ENCODE measurements at places on chromosomes 6 and 20.

GRCh38 chr6:17851720-17852161 lies 135.7 kb downstream of the KIF13A start:
- DNase-seq, result no peak

- DNase-seq, result no peak
These were observed 44.1 kb downstream of the DUSP22 start for GRCh38 chr6:336159-337114.

DNA sequence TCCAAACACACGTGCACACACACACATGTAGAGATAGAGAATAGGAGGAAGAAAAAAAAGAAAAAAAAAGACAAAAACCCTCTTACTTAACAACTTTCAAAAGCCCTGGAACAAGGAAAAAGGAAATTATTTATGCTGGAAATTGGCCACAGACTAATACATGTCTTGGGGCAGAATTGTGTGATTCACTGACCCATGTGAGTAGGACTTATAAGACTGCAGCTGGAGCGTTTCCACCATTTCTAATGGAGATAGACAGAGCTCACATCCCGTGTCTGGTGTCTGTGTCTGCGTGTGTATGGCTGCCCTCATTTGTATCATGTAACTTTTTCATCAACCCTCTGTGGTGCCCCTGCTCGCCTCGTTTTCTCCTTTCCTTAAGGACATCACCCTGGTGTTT lies 99.8 kb upstream of the PDE10A start:
- no peak for DNase-seq

DNA sequence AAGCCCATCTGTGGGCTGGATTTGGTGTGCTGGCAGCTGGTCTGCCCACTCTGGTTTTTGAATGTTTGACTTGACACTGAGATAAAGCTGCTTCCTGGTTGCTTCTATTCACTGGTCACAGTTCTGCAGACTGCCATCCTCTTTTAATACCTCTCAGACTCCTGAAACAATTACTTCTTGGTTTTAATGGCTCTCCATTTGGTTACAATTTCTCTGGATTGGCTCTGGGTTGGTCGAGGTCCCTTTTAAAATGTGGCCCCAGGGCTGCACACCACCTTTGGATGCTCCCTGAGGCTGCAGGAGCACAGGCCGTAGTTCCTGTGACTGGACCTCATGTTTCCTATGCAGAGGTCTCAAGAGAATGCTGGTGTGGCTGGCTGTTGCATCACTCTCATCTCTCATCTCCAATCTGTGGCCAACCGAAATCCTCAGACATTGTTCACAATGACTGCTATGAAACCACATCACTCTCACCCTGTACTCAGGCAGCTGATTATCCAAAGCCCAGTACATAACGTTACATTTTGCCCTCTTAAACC lies 98.5 kb downstream of the INSM1 start:
- DNase-seq, result no peak

DNA sequence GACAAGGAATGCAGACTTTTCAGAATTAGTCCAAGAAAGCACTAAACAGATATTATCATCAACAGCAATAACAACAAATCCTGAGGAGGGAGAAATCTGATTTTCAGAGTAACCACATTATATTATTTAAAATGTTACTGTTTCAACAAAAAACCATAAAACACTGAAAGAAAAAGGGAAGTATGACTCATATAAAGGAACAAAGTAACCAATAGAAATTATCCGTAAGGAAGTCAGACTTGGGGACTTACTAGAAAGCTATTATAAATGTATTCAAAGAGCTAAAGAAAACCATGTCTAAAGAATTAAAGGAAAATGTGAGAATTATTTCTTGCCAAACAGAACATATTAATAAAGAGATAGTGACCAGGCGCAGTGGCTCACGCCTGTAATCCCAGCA lies 98.1 kb downstream of the MYLK4 start:
- DNase-seq, result no peak

DNA sequence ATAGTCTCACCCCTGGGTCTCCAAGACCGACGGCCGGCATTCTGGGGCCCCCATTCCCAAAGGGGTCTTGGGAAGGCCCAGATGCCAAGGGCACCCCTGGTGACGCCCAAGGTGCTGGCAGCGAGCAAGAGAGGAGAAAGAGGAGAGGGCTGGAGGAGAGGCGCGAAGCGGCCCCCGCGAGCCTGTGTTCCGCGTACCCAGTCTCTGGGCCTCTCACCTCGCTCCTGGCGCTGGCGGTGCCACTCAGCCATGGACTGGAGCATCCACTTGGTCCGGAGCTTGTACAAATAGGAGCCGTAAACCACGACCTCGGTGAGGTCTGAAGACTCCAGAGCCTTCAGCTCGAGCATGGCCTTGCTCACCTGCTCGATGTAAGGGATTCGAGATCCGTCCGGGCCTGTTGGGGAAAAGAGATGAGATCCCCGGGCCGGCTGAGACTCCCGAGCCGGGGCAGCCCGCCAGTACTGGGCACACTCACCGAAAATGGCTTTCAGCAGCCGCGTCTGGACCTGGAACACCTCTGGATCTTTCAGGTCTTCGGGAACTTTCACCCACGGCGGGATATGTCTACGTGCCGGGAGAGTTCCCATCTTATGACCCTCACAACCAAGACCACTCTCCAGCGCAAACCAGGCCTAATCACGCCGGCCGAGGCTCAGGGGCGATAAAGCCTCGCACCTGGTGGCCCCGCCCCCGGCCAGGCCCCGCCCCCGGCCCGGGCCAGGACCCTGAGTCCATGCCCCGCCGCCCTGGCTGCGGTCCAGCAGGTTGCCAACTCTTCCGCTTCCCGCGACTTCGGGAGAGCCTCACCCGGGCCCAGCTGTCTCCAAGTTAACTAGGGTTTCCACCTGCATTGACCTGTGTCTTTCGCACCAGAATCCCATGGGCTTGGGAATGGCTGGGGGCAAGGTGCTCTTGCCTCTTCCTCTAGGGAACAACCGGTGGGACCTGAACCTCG lies at the start of gene DPPA5:
TSS of gene DPPA5 (minus strand) at position 641 of the 958 bp plus-strand sequence. CDS start at position 590, 51 bp downstream.
- DNase-seq, result no peak

DNA sequence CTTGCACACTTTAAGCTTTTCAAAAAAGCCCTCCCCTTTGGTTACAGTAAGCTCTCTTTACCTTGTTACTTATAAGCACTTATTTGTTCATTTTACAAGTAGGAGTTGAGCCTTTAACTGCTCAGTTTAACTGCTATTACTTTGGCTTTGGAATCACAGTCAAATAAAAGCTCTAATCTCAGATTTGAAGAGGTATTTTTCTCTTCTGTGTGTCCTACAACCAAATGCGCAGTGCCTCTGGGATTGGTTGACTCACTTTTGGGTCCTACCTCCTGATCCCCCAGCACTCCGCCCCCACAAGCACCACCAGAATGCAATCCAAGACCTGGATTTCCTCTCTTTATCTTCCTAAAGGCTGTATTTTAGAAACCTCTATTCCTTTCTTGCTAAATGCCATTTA lies 2.5 kb downstream of the NCOA7 start:
- no peak for DNase-seq

DNA sequence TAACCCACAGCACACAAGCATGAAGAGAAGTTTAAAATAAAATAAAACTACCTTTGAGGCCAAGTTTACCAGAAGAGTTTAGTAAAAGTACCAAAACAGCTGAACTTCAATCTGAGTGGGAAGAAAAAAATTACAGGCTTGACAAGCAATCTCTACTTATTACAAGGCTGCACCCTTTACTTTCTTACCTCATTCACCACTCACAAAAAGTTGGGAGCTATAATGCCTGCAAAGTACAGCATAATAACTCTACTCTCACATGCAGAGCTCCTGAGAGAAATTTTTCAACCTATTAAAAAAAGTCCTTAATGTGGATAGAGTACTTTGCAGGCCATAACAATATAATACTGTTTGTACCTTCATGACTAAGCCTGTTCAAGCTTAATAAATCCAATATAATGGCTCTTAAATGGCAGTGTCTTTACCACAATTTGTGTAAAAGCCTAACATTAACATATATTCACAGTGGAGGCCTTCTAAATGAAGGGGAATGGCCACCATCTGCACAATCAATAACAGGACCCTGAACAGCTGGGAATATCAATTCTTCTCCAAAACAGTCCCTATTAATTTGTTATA lies 103.1 kb downstream of the DST start:
- DNase-seq, result no peak

DNA sequence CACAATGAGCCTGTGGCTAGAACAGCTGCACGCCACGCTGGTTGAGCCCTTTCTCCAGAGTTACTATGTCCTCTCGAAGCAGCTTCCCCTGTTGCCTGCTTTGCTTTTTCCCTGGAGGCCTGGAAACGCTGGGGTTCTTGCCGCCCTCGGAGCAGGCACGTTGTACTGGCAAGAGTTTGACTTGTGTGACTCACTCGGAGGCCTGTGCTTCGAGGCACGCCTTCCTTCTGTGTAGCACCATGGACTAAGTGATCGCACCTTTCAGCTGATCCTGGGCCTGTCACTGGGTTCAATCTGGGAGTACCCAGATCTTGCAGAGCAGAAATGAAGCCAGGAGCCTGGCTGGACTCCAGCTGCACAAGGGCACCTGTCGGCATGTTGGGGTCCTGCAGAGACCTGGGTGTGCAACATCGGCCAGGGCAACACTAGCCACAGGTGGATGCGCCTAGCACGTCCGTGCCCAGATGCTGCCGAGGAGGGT lies 5.2 kb downstream of the INSM1 start:
- DNase-seq, result no peak

GRCh38 chr20:7031222-7031621 lies 263.7 kb downstream of the BMP2 start:
- no peak for DNase-seq

- DNase-seq, result no peak
These were observed 16.8 kb upstream of the IBTK start for GRCh38 chr6:82264321-82264720.

DNA sequence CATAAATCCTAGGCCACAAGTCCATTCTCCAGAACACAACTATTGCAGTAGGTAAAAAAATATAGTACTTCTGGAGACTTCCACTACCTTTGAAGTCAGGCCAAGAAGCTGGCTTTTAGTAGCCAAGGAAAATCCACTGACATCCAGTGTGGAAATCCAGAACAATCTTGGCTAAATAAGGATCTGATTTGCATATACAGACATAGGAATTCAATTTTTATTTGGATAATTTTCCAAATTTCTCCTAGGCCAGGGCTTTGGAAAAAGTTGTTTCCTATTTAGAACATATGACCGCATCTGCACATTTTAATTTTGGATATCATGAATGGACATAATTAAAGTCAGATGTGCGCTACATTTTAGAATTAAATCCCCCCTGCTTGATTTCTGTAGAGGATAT lies 100.2 kb downstream of the BCAS1 start:
- no peak for DNase-seq

GRCh38 chr6:166565084-166565967 lies 21.2 kb downstream of the RAMACL start:
- DNase-seq, result no peak

DNA sequence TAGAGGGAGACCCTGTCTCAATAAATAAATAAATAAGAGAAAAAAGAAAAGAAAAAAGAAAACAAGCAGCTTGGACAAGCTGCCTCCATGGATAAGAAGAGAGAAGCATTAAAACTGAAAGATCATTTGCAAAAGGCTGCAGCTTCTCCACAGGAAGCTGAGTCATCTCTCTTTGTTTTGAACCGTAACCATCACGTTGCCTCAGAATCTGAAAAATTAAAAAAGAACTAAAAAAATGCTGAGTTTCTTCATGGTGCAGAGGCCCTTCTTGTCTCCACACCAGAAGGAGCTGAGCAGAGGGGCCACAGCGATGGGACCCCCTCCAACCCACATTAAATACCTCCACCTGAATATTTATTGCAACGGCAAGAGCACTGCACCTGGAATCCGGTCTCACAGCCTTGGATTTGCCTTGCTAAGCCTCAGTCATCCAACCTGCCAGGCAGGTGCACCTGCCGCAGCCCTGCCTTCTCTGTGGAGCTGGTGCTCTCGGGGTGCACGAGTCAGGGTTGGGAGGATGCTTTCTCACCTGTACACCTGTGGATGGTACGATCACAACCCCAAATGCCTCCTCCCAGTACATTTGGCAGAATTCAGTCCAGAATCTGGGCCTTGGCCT lies 28.1 kb downstream of the TOX2 start:
- no peak for DNase-seq

GRCh38 chr6:165662749-165663376 lies at the start of gene PDE10A:
PDE10A (minus strand) TSS chr6:165663241; CDS start chr6:165662811, 430 bp downstream.
- DNase-seq, result no peak

DNA sequence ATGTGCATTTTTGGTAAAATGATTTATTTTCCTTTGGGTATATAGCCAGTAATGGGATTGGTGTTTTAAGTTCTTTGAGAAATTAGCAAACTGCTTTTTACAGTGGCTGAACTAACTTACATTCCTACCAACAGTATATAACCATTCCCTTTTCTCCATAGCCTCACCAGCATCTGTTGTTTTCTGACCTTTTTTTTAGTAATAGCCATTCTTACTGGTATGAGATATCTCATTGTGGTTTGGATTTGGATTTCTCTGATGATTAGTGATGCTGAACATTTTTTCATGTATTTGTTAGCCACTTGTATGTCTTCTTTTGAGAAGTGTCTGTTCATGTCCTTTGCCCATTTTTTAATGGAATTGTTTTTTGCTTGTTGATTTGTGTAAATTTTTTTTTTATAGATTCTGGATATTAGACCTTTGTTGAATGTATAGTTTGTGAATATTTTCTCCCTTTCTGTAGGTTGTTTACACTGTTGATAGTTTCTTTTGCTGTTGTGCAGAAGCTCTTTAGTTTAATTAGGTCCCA lies 42.3 kb downstream of the STK4 start:
- DNase-seq, result no peak

GRCh38 chr6:21116736-21117135 lies 476.8 kb upstream of the SOX4 start:
- DNase-seq, result no peak

GRCh38 chr20:62699296-62699695 lies 9.3 kb upstream of the NTSR1 start:
- DNase-seq, result no peak

DNA sequence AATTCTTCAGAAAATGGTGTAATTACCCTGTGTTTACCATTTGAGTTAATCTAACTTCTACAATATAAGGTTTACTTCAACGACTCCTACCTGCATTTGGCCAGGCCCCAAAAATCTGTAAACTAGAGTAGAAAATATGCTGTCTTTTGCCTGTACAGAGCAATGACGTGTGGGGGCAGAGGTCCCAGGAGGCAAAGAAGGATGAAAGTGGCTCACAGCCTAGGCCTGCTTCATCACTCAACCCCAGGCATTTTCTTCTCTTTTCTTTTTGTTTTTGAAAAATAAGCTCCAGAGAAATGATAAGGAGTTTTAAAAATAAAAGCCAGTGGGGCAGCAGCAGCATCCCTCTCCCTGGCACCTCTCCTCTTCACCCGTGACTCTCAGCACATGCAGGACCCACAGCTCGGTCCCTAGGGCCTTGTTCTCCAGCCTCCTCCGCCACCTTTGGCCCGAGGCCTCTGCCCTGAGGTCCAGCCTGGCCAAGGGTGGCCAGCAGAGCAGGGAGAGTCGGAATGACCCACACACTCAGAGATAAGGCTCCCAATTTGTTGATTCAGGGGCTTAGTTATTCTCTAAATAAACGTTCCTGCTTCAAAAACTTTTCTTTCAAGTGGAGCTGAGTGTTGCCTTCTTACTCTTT lies 310.3 kb upstream of the RNF24 start:
- no peak for DNase-seq

- DNase-seq, result no peak
These were observed 427.0 kb downstream of the EYS start for GRCh38 chr6:65280060-65280459.

- DNase-seq, result no peak
These were observed 308.1 kb upstream of the SPTLC3 start for GRCh38 chr20:12700701-12701100.

- no peak for DNase-seq
These were observed 2.6 kb upstream of the COL19A1 start for GRCh38 chr6:69863766-69864165.

GRCh38 chr6:41519305-41519744 lies 26.9 kb upstream of the FOXP4 start:
- no peak for DNase-seq
